ENCODE measurements at places on chromosomes 16 and 17.

DNA sequence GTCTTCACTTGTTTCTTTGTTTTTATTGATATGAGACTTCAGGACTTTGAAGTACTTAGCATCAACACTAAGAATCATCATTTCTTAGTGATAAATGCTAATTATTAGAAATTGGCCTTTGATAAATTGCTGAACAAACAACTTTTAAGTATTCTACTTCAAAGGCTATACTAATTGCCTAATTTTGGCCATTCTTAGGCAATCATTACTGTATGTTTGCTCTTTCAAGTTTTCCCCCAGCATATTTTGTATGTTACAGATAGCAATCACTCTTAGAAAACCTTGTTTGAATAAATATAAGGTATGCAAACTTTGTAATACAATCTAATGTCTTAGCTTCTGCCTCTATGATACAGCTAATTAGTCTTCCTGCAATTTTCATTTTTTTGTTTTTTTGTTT, 46.0 kb downstream of the NQO1 start:
- DNase-seq: no peak

DNA sequence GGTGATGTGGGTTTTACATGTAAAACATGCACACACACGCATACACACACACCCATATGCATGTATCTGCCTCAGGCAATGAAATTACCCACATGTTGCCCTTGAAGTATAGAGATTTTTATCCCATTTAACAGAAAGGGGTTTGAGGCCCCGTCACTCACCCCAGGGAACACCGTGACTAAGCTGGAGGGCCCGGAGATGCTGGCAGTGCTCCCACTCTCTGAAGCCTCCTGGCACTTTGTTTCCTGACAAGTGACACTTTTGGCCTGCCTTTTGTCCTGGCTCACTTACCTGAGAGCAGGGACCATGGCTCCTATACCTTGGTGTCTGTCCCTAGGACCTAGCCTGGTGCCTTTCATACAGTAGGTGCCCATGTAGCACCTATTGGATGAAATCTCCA, 50.0 kb upstream of the TNRC6C start:
- no peak for DNase-seq

DNA sequence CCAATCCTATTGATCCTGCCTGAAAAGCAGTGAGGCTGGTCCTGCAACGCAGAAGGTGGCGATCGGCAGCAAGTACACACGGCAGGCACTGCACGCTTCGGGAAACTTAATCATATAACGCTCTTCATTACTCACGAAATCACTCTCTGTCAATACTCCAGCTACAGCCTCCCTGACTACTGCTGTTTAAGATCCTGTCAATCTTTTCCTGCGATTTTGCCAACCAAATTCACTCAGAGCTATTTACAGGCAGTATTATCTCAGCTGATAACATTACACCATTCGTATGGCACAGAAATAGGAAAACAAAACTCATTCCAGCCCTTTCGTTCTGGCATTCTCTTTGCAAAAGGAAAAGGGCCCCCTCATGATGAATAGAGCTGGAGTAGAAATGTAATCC, 262.4 kb upstream of the CDH8 start:
- no peak for DNase-seq

- peak; percentile 17 for DNase-seq
Measured at GRCh38 chr17:9669551-9670008, 24.3 kb downstream of the USP43 start.

DNA sequence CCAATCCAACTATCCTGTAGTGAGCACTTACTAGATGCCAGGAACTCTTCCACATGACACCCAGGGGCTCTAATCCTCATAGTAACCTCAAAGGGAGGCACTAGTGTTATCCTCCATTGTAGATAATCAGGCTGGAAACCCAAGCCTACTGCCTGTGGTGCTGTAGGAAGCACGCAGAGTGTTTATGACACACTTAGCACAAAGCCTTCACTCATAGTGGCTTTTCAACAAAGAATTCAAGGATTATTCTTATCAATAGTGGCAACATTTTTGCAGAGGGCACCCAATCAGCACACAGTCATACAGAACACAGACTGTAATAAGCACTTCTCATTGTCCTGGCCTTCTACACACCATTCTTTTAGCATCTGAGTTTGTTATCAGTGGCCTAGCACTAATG, 18.5 kb upstream of the SOX9 start:
- DNase-seq: no peak

GRCh38 chr17:35568561-35568960, 7.9 kb upstream of the SLFN14 start:
- DNase-seq: peak; percentile 64

DNA sequence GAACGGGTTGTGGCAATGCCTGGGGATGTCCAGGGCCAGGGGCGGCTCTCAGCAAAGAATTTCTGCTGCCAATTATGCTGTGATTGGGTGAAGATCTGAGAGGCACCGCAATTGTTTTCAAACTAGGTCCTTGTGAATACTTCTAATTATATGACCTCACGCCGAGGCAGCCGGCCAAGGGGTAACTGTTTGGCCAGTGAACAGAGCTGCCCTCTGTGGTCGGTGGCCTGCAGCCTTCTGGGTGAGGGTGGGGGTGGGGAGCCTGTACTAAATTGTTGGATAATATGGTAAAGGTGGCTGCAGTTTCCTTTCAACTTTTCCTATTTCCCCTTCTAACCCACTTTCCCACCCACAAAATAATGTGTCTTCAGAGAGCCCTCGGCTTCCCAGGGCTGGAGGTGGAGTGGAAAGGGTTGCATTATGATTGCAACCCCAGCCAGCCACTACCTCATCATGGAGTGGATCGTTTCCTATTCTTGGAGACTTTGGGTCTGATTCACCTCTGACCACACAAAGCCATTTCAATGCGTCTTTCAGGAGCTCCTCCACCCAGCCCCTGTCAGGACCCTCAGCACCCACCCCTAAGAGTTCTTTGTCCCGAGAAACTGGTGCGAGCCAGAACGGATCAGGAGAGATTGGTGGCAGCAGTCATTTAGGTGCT, 2.0 kb upstream of the DNAI2 start:
- no peak for DNase-seq

All from activated CD8-positive, alpha-beta memory T cell treated with anti-CD3 and anti-CD28 coated beads, Interleukin-2, amount 50 U/mL, for 48 hours (primary cell).